ENCODE measurements at places on chromosomes 2 and 18.
A peak's percentile ranks its signal among the peaks of the same experiment; 100 is the strongest.

DNA sequence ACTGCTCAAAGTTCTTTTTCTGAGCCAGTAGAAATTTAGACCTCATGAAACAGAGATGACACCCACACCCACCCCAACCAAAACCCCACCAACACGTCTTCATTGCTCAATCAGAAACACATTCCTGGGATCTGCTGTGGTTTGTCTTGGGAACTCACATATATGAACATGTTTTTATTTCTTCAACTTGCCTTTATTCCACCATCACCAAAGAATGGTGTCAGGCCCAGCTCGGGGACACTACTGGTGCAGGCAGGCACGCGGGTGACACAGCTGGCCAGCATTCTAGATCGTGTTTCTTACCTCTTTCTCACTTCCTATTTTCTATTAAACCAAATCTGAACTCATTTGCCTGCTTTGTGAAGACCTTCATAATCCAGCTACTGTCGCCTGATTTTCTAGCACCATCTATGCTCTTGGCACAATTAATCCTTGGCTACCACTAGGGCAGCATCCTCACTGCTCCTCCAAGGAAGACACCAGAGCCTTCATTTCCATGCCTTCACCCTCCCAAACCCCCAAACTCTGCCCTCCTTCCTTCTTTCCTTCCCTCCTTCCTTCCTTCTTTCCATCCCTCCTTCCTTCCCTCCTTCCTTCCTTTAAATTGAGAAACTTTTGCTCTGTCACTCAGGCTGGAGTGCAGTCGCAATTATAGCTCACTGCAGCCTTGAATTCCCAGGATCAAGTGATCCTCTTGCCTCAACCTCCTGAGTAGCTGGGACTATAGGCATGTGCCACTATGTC, 157.1 kb downstream of the BCL2 start:
- DNase-seq, result no peak

GRCh38 chr2:205715831-205716525, 33.7 kb downstream of the NRP2 start:
- no peak for DNase-seq

- DNase-seq, result no peak
Observed at GRCh38 chr2:20487392-20488174, 40.7 kb downstream of the RHOB start.

GRCh38 chr2:5285872-5286769, 406.1 kb upstream of the SOX11 start:
- no peak for DNase-seq

DNA sequence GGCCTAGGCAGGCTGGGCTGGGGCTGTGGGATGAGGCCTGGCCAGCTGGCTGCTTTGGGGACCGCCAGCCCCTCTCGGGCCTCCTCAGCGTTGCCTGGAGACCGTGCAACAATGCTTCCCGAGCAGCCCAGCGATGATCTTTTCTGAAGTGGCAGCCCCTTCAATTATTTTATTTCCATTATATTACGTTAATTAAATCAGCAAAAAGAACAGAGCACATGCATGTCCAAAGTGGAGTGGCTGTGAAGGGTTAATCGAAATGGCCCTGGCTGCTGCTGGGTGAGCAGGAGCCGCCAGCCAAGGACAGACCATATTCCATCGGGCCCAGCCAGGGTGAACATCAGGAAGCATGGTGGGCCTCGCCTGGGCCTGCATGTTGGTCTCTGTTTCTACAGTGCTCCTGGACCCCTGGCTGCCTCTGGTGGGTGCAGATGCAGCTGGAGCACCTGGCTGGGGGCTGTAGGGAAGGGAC, 245.5 kb downstream of the MYCN start:
- no peak for DNase-seq

GRCh38 chr2:9757501-9758264, 85.6 kb upstream of the TAF1B start:
- DNase-seq, result no peak

- no peak for DNase-seq
Observed at GRCh38 chr2:67243919-67244318, 153.2 kb upstream of the ETAA1 start.

DNA sequence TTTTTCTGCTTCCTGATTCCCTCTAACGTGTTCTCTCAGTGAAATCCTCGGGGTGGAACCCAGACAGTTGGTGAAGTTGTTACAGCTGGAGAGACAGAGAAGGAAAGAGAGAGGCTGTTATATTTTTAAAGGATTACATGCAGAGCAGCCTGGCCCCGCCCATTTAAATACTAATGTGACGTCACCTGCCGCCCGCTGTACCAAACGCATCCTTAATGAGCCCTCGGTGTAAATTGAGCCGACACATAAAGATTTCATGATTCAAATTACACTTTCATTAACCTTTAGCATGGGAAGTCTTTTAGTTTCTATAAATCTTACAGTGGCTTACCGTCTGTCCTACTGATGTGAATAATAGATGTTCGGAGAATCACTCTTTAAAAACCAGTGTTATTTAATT, 164.0 kb upstream of the SIX3 start:
- peak; percentile 59 for DNase-seq

GRCh38 chr2:84427235-84428138, 31.6 kb downstream of the SUCLG1 start:
- DNase-seq, result no peak

- no peak for DNase-seq
Observed at GRCh38 chr2:158633261-158633660, 161.9 kb upstream of the DAPL1 start.

DNA sequence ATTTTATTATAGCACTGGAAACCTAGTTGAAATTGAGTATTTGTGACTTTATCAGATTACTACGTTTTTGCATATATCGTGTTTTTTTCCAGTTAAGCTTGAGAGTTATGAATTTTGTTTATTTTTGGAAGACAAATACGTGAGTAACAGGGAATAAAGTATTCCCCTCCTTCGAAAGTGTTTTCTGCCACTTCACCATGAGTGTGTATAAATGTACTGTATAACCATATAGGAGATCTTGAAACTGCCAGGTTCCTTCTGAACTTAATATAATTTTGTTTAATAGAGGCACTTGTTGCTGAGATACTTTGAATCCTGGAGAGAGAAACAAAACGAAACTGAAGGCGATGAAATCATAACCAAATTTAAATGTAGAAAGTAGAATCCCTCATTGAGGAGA, 1004.4 kb upstream of the ZEB2 start:
- no peak for DNase-seq

- no peak for DNase-seq
Observed at GRCh38 chr18:10081492-10081891, 167.7 kb downstream of the VAPA start.

DNA sequence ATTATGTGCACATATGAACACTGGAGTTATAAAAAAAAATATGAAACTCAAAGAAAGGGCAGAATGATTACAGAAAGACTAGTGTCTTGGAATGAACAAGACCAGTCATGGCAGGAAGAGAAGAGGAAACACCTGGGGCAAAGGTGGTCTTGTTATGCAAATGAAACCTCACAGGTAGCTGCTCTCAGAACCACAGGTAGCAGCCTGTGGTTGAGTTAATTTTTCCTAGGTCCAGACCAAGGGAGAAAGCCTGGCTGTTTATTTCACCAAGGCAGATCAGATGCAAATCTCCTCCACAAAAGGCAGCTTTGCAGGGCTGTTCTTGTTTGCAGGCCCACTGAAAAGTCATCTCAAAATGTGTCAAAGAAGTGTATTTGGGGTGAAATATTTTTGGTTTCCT, 785.8 kb downstream of the RNF144A start:
- DNase-seq, result no peak

- DNase-seq, result no peak
Observed at GRCh38 chr2:217875138-217875537, 127.7 kb downstream of the TNS1 start.

DNA sequence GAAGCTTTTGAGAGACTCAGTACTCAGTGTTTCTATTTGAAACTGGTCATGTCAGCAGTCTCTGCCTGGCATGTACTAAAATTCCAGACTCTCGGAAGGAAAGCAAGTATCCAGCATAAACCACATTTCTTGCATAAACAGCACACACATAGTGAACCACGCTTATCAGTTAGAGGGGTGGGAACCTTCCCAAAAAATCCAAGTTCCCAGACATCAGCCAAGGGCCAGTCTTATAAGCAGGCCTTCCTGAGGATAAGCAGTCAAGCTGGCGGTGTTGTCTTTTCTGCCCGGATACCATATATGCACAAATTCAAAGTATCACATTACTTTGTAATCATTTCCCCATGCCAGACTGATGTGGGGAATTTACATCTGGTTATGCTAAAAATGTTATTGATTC, 73.6 kb downstream of the ST6GAL2 start:
- DNase-seq, result no peak

DNA sequence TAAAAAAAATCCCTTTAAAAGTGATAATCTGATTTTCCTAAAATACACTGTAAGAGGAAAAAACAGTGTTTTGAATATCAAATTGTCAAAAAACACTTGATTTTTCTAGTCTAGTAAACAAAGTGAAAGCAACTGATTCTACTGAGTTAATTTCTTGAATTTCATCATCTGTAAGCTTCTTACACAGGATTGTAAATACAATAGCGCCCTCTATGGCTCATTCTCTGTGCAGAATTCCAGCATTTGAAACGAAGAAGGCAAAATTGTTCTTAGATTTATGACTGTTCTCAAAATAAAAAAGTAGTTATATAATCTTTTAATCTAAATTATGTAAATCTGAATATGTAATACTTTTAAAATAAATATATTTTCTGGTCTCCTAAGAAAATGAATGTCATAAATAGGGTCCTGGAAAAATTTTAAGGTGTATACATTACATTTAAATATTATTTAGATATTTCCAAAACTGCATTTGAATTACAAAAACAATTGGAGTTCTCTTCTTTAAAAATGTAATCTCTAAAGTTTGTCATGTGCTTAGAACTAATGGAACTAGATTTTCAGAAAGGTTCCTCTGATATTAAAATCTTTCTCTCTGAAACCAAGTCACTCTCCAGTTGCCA, 176.9 kb upstream of the MC4R start:
- DNase-seq, result peak; percentile 76

- DNase-seq, result no peak
Observed at GRCh38 chr2:24768013-24768412, 25.2 kb downstream of the PTRHD1 start.

- DNase-seq, result no peak
Observed at GRCh38 chr2:190838492-190838910, 42.1 kb upstream of the GLS start.

DNA sequence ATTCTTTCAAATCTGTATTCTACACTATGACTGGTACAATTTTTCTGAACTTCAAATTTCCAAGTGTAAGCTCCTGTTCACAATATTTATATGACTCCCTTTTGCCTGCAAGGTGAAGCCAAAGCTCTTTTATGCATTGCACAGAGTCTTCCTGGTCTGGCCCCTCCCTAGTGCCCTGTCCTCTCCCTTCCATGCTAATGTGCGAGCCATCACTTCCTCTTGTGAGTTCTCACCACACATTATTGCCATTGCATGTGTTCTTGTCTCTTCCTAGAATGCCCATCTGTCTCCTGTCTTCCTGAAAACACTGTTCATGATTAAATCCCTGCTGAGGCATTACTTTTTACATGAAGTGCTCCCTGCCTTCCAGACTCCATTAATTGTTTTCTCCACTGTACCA, 169.9 kb downstream of the MC4R start:
- no peak for DNase-seq

- no peak for DNase-seq
Observed at GRCh38 chr2:105373344-105373781, 25.5 kb downstream of the FHL2 start.

- no peak for DNase-seq
Observed at GRCh38 chr18:51255693-51256092, 58.2 kb upstream of the MEX3C start.

GRCh38 chr2:127220768-127221527, 849 bp upstream of the CYP27C1 start:
- no peak for DNase-seq

- DNase-seq, result peak; percentile 35
Observed at GRCh38 chr2:162301151-162301804, 17.2 kb downstream of the IFIH1 start.

DNA sequence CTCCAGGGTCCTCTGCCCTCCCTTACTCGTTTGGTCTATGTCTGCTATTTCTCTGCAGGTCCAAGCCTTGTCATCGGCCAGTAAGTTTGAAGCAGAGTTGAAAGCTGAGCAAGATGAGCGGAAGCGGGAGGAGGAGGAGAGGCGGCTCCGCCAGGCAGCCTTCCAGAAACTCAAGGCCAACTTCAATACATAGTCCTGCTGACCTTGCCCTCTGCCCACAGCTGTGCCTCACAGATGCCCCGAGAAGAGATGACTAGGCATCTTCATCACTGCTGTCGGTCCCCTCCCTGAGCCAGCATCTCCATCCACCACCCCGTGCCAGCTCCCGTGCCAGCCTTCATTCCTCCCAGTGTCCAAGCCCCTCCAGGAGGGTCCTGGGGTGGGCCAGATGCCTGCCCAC, 15.6 kb upstream of the GIGYF2 start:
- no peak for DNase-seq

- peak; percentile 68 for DNase-seq
Observed at GRCh38 chr2:95231723-95232122, 24.4 kb downstream of the ZNF892 start.

GRCh38 chr2:139925903-139926302, 1145.7 kb upstream of the NXPH2 start:
- DNase-seq, result no peak

DNA sequence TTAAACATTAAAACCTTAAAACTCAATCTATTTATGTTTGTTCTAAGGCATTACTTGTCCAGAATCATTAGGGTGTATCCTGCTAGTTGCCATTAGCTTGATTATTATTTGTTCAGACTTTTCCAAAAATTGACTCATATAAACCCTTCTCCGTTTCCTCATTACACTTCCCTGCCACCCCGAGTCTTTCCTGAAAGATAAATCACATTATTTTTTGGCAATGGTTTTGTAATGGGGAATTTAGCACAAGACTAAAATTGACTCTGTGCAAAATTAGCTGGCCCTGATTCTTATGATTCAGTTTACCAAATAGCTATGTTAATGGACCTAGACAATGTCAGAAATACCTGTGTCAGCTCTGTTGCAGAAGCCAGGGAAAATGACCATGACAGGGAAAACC, 112.2 kb upstream of the NT5C1B start:
- DNase-seq, result no peak

DNA sequence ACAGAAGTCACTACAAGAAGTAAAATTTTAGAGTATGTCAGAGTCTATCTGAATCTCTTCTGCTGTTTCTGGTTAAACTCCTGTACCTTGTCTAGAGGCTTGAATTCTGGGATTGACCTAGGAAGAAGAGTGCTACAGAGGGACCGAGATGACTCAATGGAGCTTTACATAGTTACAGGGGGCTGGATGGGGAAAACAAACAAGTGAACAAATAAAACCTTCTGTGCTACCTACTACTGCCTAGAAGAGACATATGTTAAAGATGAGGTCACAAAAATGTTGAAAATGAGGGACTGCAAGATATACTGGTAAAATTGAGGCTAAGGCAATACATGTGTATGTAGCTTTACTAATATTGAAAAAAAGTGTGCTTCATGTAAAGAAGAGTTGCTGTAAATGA, 265.4 kb upstream of the TFPI start:
- DNase-seq, result no peak

DNA sequence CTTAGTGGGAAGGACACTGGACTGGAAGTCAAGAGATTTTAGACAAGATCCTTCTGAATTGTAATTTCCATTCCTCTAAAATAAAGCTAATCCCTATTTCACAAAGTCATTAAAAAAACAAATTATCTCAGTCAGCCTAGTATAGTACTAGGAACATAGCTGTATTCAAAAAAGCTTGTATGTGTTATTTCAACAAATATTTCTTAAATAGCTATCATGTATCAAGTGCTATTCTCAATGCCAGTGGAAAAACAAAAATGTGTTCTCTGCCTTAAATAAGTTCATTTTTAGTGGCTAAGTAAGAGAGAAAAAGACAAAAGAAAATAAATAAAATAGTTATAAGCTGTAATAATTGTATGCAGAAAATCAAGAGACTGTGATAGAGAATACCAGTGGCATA, 541.8 kb upstream of the CDH2 start:
- DNase-seq, result no peak
